8988T (cell line): ENCODE measurements at places on chromosomes 5 and 9.

GRCh38 chr9:127353882-127354281 is 43.1 kb upstream of the SLC2A8 start:
- DNase-seq, result no peak

DNA sequence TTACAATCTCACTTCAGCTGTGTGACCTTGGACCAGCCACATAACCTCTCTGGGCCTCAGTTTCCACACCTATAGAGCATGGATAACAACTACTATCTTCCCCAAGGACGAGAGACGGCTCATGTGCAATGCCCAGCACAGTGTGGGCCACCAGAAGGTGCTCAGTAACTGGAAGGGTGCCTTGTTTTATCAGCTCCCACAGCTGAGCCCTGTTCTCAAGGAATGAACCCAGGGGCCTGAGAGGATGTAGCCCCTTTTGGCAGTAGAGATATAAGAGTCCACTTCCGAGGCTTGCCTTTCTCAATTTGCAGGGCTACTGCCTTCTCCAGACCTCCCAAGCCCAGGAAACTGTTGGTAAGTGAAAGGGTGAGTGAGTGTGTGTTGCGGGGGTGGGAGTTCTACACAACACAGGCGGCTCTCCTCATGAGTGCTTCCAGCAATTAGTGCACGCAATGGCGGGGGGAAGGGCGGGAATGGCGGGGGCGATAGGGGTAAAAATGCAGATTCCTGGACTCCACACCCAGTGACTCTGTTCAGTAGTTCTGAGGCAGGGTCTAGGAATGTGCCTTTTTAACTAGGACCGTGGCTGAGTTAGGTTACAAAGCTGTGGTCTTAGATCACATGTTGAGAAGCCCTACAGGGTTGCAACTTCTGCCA is 185.1 kb downstream of the FSTL4 start:
- no peak for DNase-seq

GRCh38 chr9:127878652-127879390 is 1.3 kb upstream of the AK1 start:
- no peak for DNase-seq

DNA sequence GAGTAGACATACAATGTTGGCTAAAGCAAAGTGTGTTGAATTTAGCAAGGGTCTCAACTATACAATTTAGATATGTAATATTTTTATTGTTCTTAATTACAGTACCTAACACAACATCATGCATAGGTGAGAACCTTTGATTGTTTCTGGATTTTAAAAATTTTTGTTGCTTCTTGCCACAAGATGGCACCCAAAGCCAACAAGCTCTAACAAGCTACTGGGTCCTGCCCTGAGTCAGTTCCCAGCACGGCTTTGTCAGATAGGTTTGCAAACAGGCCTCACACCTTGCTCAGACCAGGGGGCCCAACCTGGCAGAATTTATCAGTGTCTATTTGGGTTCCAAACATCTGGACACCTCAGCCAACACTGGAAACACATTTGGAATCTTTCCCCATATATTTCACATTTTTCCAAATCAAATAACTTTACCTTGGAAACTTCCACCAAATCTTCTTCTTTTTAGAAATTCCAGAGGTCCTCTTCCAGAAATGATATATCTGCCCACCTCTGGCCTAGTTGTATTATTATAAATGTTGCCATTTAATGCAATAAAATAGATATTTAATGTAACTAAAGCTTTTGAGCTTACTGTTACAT is 49.5 kb upstream of the EGFLAM start:
- no peak for DNase-seq

DNA sequence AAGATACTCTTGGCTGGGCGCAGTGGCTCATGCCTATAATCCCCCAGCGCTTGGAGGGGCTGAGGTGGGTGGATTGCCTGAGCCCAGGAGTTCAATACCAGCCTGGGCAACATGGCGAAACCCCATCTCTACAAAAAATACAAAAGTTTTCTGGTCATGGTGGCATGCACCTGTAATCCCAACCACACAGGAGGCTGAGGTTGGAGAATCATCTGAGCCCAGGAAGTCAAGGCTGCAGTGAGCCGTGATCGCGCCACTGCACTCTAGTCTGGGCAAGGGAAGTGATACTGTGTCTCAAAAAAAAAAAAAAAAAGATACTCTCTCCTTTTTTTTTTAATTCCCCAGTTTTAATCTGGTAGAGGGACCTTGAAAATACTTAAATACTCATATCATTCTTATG is 15.0 kb downstream of the ANKRD33B start:
- no peak for DNase-seq
